ENCODE measurements at places on chromosomes 1 and 21.

DNA sequence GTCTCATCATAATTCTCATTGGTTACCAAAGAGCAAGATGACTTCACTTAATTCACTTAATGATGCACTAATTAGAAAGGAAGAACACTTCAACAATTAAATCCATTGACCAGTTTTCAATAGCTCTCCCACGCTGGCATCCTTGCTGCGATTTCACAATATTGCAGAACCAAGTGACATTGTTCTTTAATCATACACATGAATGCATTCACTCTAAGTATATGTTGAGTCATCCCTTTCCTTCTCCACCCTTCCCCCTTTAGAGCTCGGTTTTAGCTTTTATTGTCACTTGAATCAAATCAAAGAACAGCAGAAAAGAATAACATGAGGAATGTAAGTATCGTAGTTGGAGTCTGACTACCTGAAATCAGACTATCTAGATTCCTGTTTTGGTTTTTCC is 233.6 kb upstream of the FMN2 start:
- DNase-seq = no peak

GRCh38 chr21:41680444-41681347 is 86.2 kb downstream of the RIPK4 start:
- no peak for DNase-seq

GRCh38 chr1:22025368-22026155 is 24.1 kb downstream of the CELA3A start:
- DNase-seq = peak; percentile 67

- DNase-seq = no peak
Observed at GRCh38 chr1:38191461-38191860, 144.9 kb upstream of the POU3F1 start.

DNA sequence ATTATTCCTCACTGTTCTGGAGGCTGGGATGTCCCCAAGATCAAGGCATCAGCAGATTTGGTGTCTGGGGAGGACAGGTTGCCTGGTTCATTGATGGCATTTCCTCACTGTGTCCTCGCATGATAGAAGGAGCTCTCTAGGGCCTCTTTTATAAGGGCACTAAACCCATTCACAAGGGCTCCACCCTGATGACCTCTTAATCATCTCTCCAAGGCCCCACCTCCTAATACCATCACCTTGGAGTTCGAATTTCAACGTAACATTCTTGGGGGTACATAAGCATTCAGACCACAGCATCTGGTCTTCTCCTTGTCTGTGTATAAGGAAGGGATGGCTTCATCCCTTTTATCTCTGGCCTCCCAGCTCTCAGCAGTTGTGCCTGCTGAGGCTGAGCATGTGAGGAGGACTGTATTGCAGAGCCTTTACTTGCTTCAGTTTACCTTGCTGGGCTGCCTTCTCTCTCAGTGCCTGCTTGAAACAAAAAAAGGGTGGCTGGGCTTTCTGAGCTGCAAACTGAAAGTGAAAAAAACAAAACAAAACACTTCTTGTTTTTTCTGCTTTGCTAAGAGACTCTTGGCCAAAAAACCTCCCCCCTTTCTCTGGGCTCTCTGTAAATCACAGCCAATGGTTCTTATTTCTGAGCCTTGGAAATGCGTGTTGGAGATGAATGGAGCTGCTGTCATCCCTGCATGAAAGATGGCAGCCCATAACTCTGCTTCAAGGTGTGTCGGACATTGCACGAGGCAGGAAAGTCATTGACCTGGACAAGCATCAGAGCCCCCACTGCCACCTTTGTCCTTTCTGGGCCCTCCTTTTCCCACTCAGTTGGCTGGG is 75.8 kb downstream of the RHOU start:
- no peak for DNase-seq

DNA sequence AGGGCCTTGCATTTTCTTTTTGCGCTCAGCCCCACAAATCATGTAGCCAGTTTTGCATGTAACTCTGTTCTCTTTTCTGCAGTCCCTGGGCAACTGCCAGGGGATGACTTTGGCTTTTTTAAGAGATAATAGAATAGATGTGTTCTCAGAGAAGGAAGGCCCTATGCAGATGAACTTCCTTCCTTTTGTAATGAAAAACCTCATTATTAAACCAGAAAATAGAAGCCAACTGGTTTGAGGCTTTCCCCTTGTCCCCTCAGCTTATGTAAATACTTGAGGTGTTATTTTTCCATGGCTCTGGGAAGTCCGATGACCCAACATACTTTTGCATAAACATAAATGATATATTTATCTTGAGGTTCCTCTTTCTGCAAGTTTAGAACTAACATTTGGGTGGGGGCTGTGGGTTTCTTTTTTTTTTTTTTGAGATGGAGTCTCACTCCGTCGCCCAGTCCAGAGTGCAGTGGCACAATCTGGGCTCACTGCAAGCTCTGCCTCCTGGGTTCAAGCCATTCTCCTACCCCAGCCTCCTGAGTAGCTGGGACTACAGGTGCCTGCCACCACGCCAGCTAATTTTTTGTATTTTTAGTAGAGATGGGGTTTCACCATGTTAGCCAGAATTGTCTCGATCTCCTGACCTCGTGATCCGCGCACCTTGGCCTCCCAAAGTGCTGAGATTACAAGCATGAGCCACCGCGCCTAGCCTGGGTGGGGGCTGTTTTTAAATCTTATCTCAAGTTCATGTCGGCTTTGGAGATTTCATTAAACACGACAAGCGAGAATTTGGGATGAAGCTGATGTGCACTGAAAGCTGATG is 14.4 kb upstream of the FCRL5 start:
- no peak for DNase-seq

- DNase-seq = no peak
Observed at GRCh38 chr1:191490303-191490702, 668.0 kb upstream of the RGS18 start.

- DNase-seq = no peak
Observed at GRCh38 chr1:201602413-201603265, 63.7 kb downstream of the NAV1 start.

GRCh38 chr1:207463571-207463970 is 9.4 kb downstream of the CR2 start:
- no peak for DNase-seq

DNA sequence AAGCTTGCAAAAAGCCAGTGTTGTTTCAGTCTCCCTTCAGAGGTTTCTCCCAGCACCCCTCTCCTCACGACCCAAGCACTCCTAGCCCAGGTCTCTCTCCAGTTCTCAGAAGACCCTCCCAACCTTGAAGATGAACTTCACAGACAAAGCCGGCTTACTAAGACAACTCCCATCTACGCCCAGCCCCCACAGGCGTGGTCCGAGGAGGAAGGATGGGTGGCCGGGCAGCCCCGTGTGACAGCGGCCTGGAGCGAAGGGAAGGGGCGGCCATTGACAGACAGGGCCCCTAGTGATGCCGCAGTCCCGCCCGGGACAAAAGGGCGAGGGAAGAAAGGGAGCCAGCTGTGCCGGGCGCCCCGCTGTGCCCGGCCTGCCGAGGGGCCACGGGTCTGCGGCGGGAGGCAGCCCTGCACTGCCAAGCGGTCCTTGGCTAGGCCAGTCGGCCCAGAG is 6.9 kb downstream of the PAX7 start:
- no peak for DNase-seq

DNA sequence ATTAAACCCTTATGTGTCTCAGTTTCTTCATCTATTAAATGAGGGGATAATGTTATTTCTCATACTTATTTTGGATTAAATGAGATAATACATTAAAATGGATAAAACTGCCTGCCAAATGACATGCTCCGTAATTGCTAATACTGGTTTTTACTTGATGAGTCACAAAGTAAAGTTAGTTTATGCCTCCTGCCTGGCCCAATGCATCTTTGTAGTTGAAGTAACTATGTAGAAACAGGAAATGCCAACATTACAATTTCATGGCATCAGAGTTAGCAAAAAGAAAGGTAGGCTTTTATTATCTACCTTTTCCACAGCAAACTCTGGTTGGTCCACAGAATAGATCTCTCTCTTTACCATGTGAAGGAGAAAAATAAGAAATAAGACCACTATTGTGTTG is 214.5 kb downstream of the TBX15 start:
- no peak for DNase-seq

- DNase-seq = no peak
Observed at GRCh38 chr1:20093940-20094391, 24.0 kb downstream of the PLA2G5 start.

DNA sequence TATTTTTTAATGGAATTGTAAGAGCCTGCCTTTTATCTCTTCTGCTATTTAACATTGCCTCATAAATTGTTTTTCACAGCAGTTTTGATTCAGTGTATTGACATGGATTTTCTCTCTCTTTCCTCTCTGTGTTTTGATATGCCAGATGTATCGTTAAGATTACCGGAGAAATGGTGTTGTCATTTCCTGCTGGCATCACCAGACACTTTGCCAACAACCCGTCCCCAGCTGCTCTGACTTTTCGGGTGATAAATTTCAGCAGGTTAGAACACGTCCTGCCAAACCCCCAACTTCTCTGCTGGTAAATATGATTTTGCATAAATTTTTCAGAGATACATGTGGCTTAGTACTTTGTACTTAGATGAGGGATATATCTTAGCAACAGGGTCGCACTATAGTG is 23.1 kb upstream of the DYNLT5 start:
- no peak for DNase-seq

GRCh38 chr21:33936301-33937038 is 20.9 kb upstream of the ATP5PO start:
- DNase-seq = no peak

DNA sequence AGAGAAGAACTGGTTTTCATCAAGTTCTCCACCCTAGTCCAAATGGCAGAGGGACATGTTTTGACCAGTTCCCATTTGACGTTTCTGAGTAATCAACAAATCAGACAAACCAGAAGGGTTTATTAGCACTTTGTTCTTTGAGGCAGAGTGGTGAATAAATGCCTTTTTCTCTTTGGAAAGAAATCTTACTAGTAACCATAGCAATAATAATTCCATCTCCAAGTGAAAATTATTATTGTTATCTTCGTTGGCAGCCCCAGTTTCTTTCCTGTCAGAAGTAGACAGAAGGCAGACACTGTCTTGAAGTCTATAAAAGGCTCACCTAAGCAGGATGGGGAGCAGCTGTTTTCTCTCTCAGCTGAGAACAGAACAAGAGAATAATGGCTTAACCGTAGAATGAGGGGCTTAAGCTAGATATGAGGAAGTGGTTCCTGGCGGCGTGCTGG is 391.6 kb downstream of the PBX1 start:
- DNase-seq = no peak

Data from BE2C (cell line).